ENCODE measurements at places on chromosomes 1 and 21. TPM values are rescaled to one million over a fixed set of nuclear protein-coding genes. Genes with fewer than 3 reads are reported as not detected.
A peak's percentile ranks its signal among the peaks of the same experiment; 100 is the strongest.

DNA sequence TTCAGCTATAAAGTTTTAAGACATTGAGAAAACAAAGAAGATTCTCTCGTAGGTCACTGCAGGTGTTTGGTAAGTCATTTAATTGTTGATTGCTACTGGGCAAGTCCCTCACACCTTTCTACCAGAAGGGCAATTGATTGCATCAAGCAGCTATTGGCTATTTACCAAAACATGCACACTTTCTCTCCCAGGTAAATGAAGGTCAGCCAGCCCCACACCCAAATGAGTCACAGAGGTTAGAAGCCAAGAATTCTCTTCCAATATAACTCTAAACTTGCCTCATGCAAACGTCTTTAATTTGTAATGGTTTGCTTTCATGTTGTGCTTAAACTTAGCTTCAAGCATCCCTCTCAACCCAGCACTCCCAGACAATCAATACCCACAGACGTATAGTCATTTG is 475.3 kb upstream of the ADGRL2 start:
- H3K4me1 ChIP-seq, result peaks cover 12% of the 10 kb centered on the region
- no peak for DNase-seq
- H3K27ac ChIP-seq, result no peak overlapping the region
- no peaks in the 10 kb centered on the region for H3K27me3 ChIP-seq
- H3K4me3 ChIP-seq, result no peak overlapping the region

DNA sequence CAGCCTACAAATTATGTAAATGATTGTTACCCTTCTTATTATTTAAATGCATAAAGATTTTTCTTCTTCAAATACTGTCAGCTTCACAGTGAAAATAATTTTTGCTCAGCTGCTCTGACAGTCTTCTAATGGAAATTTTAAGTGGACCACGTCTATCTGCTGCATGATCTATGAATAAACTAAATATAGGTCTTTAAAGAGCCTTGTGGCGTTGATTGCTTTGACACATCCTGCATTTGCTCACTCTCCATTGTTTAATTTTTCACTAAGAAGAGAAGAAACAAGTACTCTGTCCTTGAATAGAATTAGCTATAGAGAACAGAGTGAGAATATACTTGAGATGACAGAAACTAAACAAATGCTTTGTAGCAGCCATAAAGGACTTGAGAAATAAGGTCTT is 826.1 kb downstream of the MRPL39 start:
- H3K27me3 ChIP-seq, result no peaks in the 10 kb centered on the region
- DNase-seq, result no peak
- no peak overlapping the region for H3K27ac ChIP-seq
- no peaks in the 10 kb centered on the region for H3K4me1 ChIP-seq

GRCh38 chr1:156689035-156689952 is 12.1 kb upstream of the NES start:
- H3K4me1 ChIP-seq, result peaks cover 55% of the 10 kb centered on the region
- peak; percentile 87 for DNase-seq
- H3K27ac ChIP-seq, result peak overlapping the region; percentile 94
- H3K36me3 ChIP-seq, result peaks cover under 1% of the 10 kb centered on the region
- H3K27me3 ChIP-seq, result no peaks in the 10 kb centered on the region

- no peaks in the 10 kb centered on the region for H3K36me3 ChIP-seq
- H3K27ac ChIP-seq, result no peak overlapping the region
- peaks cover 11% of the 10 kb centered on the region for H3K4me1 ChIP-seq
- H3K4me3 ChIP-seq, result no peak overlapping the region
- DNase-seq, result no peak
- H3K27me3 ChIP-seq, result no peaks in the 10 kb centered on the region
Measured at GRCh38 chr1:225483818-225484656, 56.2 kb upstream of the LBR start.

- H3K4me1 ChIP-seq, result no peaks in the 10 kb centered on the region
- no peak for DNase-seq
- no peak overlapping the region for H3K4me3 ChIP-seq
- H3K36me3 ChIP-seq, result peaks cover 2% of the 10 kb centered on the region
- no peak overlapping the region for H3K27ac ChIP-seq
Measured at GRCh38 chr1:230286166-230286889, 139.8 kb downstream of the PGBD5 start.

KIF17 gene
- 0.86 TPM for total RNA-seq

VASH2 gene
- total RNA-seq, result 43.8 TPM

DNA sequence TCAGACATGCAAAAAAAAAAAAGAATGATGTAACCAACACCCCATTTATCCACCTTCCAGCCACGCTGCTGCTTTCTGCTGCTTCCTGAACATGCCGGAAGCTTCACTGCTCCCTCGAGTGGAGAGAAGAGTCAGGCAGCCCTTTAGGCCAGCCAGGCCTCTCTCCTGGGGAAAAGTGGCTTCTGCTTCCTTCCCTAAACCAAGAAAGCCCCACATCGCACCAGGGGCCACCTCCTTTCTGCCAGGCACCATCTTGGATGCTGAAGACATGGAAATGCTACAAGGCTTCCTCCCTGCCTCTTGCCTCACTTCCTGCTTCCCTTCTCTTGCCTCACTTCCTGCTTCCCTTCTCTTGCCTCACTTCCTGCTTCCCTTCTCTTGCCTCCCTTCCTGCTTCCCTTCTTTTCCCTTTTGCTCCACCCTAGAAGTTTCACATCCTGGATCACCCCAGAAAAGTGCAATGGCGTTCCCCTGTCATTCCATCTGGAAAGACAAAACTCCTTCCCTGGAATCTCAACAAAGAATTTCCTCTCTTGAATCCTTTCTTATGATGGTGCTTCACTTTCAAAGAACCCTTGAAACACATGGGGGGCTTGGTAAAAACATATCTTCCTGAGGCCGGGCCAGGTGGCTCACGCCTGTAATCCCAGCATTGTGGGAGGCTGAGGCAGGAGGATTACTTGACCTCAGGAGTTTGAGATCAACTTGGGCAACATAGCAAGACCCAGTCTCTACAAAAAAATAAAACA is 18.7 kb downstream of the TNFRSF8 start:
- peaks cover 7% of the 10 kb centered on the region for H3K27me3 ChIP-seq
- H3K36me3 ChIP-seq, result peaks cover 2% of the 10 kb centered on the region
- DNase-seq, result no peak
- H3K27ac ChIP-seq, result no peak overlapping the region

DNA sequence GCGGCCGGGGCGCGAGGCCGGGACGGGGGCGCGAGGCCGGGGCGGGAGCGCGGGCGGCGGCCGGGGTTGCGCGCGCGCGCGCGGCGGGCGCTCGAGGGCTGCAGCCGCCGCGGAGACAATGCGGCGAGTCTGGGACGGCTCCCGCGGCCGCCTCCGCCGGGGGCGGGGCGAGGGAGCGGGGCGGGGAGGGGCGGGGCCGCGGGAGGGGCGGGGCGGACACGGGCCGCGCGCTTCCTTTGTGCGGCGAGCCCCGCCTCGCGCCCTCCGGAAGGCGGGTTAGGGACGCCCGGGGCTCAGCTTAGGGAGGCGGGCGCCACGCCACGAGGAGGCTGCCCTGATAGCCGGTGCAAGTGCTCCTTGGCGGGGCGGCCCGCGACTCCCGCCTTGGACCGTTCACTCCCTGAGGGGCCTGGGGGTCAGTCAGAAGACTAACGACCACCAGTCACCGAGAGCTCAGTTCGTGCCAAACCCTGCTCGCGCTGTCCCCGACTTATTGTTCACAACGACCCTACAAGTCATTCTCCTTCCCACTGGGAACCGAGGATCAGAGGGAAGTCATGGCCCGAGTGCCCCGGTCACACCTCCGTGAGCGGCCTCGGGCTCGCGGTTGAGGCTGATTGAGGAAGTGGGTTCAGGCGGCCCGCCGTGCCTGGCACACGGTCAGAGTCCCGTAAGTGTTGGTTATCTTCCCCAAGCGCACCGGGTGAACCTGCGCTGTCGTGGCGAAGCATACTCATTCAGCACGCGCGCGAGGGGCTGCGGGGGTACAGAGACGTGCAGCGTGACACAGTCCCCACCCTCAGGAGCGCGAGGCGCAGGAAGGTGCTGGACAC is 29.1 kb upstream of the A3GALT2 start:
- DNase-seq, result peak; percentile 82
- peak overlapping the region; percentile 86 for H3K4me3 ChIP-seq
- H3K27ac ChIP-seq, result peak overlapping the region; percentile 98
- H3K36me3 ChIP-seq, result no peaks in the 10 kb centered on the region

DNA sequence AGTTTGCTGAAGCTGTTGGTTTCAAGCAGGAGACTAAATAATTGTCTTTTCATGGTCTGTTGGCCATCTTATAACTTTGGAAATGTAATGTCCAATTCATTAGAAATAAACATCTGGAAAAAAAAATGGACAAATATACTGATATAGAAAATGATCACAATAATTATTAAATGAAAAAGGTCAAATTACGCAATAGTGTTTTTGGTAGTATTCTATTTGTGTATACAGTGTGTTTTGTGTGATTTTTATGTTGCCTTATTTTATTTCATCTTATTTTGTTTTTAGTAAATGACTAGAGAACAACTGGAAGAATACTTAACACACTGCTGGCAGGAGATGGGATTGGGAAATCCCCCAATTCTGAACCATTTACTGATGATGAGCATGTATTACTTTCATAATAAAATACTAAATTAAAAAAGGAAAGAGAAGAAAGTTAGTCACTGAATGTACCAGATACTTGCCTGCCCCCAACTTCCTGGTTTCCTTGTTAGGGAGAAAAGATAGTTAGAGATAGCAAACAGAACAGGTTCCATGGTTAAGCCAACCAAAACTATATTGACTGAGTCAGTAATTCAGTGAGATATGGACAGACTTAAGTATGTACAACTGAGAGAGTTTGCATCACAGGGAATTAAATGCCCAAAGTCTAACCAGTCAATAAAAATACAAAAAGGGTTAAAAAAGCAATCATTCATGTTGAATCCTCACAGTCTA is 24.0 kb upstream of the SAMD13 start:
- H3K4me3 ChIP-seq, result no peak overlapping the region
- H3K27me3 ChIP-seq, result no peaks in the 10 kb centered on the region
- no peak for DNase-seq
- no peaks in the 10 kb centered on the region for H3K36me3 ChIP-seq
- no peak overlapping the region for H3K27ac ChIP-seq

- H3K4me3 ChIP-seq, result no peak overlapping the region
- peaks cover under 1% of the 10 kb centered on the region for H3K36me3 ChIP-seq
- no peak overlapping the region for H3K27ac ChIP-seq
- peaks cover 13% of the 10 kb centered on the region for H3K4me1 ChIP-seq
Measured at GRCh38 chr1:97271916-97272788, 550.6 kb downstream of the PTBP2 start.

FCRLB gene
- 0.59 TPM for total RNA-seq

DNA sequence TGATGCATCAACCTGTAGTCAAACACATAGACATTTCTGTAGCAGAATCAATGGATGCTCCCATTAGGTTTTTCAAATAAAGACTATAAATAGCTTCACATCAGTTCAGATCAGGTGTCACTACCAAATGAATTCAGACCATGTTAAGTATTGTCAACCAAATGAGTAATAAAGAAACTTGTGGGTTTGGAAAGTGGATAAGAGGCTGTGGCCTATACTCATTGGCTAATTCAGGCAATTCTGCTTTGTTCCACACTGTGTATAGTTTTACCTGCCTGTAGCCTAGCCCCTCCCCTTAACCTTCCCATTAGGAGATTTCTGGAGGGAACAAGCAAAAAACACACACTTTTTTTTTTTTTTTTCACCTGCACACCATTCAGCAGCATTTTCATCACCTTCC is 321.2 kb downstream of the HLX start:
- H3K4me1 ChIP-seq, result peaks cover 3% of the 10 kb centered on the region
- H3K36me3 ChIP-seq, result peaks cover 3% of the 10 kb centered on the region
- H3K27me3 ChIP-seq, result peaks cover 13% of the 10 kb centered on the region

RGS8 gene
- total RNA-seq, result not detected

TRAF3IP3 gene
- 1.1 TPM for total RNA-seq

CAMSAP2 gene
- total RNA-seq, result 48.2 TPM

DNA sequence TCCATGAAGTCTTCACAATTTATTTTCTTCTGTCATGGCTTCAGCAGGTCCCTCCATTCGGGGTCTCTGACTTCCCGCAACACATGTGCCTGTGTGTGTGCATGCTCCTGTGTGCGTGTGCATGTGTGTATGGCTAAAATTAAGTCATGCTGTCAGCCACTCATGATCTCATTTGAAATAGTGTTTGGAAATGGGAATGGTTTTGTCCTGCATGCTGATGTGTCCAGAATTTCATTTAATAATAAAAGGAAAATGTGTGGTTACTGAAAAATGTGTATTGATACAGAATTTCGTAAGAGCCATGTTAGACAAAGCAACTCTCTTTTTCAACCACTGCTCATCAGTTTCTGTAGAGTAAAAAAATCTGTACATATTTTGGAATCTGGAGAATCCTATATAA is 123.8 kb upstream of the PRDX6 start:
- H3K27me3 ChIP-seq, result no peaks in the 10 kb centered on the region
- DNase-seq, result no peak
- peaks cover 20% of the 10 kb centered on the region for H3K36me3 ChIP-seq
- H3K4me3 ChIP-seq, result no peak overlapping the region

DNA sequence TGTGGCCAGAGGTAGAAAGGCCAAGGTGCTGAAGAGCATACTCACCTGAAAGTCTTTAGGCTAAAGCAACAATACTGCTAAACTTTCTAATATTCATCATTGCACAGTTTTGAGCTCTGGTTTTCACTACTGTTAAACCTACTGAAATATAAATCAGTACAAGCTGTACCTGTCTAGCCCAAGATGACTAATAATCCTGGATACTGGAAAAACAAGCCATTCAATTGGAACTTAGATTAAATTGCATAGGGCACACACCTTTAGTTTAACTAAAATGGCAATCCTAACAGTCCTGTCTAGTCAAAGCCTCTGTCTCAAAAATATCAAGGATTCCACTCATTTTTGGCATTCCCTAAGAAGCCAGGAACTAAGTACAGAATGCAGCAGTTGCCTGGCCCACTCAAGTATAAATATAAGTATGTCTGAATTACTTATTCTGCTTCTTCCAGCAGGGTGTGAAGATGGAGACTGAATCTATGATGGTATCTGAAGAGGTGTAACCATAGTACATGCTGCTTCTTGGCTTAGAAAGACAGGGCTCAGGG is 3.1 kb downstream of the CHML start:
- peaks cover 33% of the 10 kb centered on the region for H3K4me1 ChIP-seq
- DNase-seq, result no peak
- H3K27me3 ChIP-seq, result no peaks in the 10 kb centered on the region

GRCh38 chr1:38611664-38612211 is 247.8 kb downstream of the RRAGC start:
- DNase-seq, result no peak
- peaks cover 4% of the 10 kb centered on the region for H3K4me1 ChIP-seq
- H3K4me3 ChIP-seq, result no peak overlapping the region
- no peaks in the 10 kb centered on the region for H3K36me3 ChIP-seq
- peaks cover 89% of the 10 kb centered on the region for H3K27me3 ChIP-seq

KRTAP7-1 gene
- not detected for total RNA-seq

- H3K4me3 ChIP-seq, result no peak overlapping the region
- no peak for DNase-seq
- H3K27me3 ChIP-seq, result no peaks in the 10 kb centered on the region
- H3K36me3 ChIP-seq, result peaks cover 7% of the 10 kb centered on the region
- peaks cover 17% of the 10 kb centered on the region for H3K4me1 ChIP-seq
- no peak overlapping the region for H3K27ac ChIP-seq
Measured at GRCh38 chr1:185632659-185633423, 101.3 kb upstream of the HMCN1 start.

DNA sequence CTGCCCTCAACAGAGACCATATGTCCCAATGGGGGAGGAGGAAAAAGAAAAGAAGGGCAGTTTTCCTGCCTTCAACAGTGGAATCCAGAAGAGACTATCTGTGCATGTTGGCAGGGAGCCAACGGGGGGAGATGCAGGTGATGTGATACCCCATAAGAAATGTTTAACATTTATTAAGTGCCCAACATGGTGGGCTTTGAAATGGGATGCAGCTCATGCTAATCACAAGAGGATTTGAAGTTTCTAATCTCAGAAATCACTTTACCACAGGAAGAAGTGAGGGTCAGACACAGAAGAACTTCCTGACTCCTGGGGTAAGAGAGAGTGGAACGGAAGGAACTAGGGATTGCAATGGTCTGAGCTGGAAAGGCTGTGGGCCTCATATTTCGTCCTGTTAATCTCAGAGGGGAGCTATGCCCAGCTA is 16.2 kb downstream of the CSRP1 start:
- peaks cover 6% of the 10 kb centered on the region for H3K36me3 ChIP-seq
- peaks cover 78% of the 10 kb centered on the region for H3K4me1 ChIP-seq
- DNase-seq, result no peak

Data from mesothelial cell of epicardium (in vitro differentiated cells).